ENCODE measurements at places on chromosomes 12 and 14.

GRCh38 chr12:96397756-96398423, 2.3 kb downstream of the CDK17 start:
- DNase-seq, result no peak

- DNase-seq, result no peak
These were observed 78.7 kb downstream of the LRRC74A start for GRCh38 chr14:76904740-76905569.

GRCh38 chr12:42482041-42482747, 107.4 kb downstream of the PRICKLE1 start:
- no peak for DNase-seq

- DNase-seq, result no peak
These were observed 1133.3 kb downstream of the AACS start for GRCh38 chr12:126198516-126198915.

DNA sequence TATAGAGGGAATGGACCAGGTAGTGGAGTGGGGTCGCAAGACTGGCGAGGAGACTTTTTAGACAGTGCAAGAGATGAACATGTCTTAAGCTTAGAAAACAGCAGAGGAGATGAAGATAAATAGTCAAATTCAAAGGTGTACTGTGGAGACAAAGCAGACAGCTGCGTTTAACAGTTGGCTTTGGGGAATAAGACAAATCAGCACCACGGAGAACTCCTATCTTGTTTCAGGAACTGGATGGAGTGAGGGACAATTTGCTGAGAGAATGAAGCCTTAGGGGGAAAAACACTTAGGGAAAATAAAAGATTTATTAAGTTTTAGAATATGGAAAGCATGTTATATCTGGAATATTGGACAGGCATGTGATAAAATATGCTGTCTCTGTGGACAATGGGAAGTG, 458.8 kb downstream of the GLT1D1 start:
- no peak for DNase-seq

DNA sequence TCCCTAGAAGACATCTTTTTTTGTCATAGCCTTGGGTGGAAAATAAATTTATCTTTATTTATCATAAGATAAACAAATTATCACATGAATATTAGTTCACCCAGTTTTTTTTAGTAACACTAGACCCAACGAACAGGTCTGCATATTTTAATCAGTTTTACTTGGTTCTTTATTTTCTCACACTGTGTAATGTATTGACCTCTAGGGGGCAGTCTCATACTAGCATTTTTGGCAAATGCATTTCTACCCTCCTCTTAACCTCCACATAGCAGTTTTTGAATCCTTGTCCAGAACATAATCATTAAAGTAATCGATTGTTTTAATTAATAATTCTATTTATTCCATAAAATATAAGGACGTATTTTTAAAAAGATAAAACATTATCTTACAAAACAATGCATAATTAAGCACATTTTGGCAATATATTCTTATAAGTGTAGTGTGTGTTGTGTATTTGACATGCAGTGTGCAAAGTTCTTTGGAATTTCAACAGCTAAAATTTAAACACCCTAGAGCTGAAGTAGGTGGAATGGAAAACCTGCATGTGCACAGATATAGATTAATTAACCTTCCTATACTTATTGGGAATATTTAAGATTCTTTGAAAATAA, 31.6 kb upstream of the PTPRQ start:
- DNase-seq, result peak; percentile 62

DNA sequence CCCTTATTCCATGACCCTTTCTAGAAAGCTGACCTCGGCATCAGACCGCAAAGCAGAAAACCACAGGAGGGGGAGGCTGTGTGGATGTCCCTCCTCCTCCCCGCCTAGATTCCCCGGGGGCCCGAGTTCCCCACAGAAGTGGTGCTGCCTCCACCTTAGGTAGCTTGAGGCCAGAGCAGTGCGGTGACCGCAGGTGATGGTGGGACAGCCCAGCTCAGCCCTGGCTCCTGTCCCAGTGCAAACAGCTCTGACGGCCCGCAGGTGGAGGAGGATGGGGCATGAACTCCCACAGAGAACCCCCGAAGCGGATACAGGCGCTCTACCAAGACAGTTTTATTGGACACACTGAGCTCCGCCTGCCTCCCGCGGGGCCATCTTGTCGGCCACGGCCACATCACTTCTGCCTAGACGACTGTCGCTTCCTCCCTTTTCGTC, 19.5 kb downstream of the ARL6IP4 start:
- DNase-seq, result no peak

GRCh38 chr12:47903927-47904712, 674 bp downstream of the VDR start:
- DNase-seq, result no peak

GRCh38 chr12:66852091-66852490, 173.2 kb upstream of the GRIP1 start:
- no peak for DNase-seq

DNA sequence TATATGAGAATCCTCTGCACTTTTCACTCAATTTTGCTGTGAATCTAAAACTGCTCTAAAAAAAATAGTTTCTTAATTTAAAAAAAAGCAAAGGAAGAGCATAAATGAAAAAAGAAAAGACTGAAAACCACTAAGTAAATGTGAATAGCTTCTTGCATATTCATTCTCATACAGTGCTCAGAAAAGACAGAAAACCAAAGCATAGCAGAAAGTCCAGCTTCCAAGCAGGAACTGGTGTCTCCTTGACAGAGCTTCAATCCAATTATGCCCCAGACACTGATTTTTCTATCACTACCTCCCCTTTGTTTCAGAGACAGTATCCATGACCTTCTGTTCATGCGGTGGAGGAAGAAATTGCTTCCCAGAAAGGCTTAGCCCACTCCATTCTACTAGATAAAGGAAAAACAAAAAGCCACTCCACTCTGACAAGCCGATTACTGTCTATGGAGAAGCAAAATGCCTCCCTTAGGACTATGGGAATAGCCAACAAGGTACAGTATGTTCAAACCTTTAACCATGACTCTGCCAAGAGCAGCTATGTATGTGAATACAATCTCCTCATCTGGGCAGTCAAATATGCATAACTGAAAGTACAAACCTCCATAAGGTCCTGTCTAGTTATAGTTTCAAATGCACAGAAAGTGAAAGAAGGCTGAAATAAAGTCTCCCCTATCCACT, 40.6 kb downstream of the ATF7 start:
- no peak for DNase-seq

GRCh38 chr12:46675736-46676135, 150.1 kb downstream of the SLC38A4 start:
- peak; percentile 38 for DNase-seq

DNA sequence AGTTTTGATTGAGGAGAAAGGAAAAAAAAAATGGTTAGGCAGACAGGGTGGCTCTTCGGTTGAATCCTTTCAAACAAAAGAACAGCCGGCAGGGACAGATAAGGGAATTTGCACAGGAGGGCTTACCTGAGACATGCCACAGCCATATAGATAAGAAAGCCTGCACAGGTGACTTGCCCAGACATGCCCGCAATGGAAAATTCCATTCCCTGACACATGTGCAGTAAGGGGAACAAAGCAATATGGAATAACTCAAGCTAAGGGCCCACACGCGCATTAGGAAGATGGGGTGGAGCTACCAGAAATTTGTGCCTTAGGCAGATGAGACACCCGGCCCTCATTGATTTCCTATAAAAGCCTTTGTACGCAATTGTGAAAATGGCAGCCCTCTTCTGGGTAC, 86.7 kb downstream of the TMEM260 start:
- no peak for DNase-seq

Measured in SK-N-DZ (cell line).